ENCODE measurements at places on chromosomes 7 and 10.

DNA sequence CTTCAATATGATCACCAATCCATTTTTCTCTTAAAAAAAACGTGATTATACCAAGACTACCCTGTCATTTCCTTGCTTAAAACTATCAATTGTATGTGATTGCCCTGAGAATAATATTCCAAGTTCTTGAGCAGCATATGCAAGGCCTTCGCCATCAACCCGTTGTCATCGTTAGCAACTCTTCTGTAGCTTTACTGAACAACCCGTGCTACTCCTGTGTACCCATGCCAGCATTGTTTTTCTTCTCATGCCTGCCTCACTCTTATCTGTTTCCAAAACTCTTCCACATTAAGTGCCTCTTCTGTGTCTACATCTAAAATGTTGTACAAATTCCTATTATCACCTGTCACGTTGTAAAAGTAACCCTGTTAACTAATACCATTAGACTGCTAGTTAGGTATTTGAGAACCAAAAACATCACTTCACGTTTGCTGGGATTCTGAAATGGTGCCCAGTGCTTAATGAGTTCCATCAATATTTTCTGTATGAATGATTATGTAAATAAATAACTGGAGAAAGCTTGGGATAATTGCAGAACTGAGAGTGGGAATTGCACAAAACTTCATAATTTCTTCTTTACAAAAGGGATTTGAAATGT, 10.5 kb downstream of the CAV2 start:
- no peak for DNase-seq

GRCh38 chr7:16627236-16627635, 18.3 kb downstream of the ANKMY2 start:
- DNase-seq: peak; percentile 56

DNA sequence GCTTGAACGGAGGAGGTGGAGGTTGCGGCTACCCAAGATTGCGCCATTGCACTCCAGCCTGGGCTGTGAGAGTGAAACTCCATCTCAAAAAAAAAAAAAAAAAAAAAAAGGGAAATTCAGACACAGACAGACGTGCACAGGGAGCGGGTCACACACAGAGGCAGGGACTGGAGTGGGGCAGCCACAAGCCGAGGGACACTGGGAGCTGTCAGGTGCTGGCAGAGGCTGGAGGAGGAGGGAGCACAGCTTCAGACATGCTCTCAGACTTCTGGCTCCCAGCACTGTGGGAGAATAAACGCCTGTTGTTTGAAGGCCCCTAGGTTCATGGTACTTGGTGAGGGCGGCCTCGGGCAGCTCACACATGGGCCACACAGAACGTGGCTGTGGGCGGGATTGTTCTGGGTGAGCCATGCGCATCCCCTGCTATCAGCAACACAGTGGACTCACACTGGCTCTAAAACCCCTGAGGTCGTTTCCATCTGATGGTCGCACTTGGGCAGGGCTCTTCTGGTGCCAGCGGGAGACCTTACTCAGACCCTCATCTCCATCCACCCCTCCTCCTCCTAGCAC, 375.9 kb downstream of the DNAJB6 start:
- DNase-seq: no peak

- DNase-seq: no peak
Observed at GRCh38 chr10:124465777-124466488, 4.3 kb downstream of the LHPP start.

DNA sequence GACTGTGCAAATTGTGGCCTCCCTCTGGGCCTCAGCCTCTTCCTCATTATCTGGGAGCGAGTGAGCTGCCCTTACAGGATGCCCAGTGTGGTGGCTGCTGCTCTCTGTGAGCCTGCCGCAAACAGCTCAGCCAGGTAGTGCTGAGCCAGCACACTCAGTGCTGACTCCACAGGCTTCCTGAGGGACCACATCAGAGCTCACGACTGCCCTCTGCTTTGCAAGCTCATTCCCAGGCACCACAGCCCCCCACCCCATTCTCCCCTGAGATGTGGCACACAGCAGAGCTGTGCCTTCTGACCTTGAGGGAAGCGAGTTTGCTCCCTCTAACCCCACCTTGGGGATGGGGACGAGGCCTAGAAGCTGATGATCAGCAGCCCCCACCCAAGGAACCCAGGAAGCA, 230.5 kb upstream of the PPP2R2D start:
- DNase-seq: no peak

DNA sequence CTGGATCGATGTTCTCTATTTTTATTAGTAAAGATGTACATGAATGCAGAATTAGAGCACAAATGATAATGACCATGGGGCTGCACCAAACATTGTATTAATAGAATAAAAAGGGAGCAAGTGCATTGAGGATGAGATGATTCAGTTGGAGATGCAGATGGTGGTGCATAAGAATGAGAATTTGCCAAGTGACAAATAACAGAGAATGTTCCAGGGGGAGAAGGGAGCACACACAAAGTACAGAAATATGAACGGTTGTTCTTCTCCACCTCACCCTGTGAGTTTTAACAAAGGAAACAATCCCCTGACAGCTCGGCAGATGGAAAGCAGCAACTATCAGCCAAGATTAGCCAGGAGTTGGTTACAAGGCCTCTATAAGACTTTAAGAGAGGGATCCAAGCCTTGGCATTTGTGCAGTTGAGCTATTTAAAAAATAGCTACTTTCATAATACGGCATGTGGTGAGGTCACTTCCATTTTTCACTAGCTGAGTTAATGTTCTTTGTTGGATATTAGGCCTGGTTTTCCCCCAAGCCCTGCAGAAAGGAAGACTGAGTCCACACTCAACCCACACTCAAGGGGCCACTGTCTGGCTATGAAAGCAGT, 462.5 kb downstream of the TNS3 start:
- no peak for DNase-seq

- peak; percentile 27 for DNase-seq
Observed at GRCh38 chr10:52488606-52489485, 174.8 kb downstream of the DKK1 start.

- peak; percentile 23 for DNase-seq
Observed at GRCh38 chr7:71615017-71615416, 483.1 kb downstream of the GALNT17 start.

GRCh38 chr10:132043861-132044695, 21.7 kb upstream of the JAKMIP3 start:
- DNase-seq: no peak

DNA sequence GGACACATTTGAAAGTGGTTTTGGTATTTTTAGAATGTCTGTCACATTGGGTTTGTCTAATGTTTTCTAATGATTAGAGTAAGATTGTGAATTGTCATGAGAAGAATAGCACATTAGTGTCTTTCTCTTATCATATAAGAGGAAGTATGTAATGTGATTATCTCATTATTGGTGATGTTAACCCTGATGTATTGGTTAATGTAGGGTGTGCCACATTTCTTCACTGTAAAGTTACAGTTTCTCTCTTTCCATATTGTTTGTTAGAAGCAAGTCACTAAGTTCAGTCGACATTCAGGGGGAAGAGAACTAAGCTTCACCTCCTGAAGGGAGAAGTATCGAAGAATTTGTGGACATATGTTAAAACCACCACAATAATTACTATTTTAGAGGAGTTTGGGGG, 56.3 kb upstream of the DNAH11 start:
- DNase-seq: no peak

DNA sequence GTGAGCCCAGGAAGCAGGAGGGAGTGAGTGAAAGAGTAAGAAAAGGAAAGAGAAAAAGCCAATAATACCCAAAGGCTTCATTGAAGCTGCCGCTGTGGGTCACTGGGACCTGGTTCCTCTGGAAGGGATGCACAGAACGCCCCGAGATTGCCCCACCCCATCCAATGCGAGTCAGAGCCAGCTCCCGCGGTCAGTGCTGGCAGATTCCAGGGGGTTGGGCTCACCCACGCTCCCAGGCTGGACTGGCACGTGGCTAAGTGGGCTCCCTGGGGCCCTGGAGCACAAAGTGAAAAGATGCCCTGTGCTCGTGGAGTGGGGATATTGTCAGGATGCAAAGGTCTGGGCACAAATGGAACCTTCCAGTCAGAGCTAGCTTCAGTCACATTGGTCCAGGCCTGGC, 117.0 kb downstream of the OAT start:
- peak; percentile 48 for DNase-seq

DNA sequence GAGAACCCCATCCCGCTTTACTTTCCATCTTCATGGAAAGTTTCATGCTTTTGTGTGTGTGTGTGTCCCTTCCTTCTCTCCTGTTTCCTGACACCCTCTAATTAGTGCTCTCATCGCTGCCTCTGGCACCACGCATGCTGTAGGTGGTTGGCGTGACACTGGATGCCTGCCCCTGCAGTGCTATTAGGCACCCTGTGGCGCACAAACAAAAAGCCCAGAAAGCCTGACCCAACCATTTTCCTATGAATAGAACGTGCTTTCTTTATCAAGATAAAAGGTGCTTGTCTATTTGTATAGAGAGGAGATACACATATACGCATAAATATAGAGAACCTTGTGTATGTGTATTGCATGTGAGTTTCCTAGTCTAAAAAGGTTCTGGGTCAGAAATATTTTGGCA, 120.8 kb upstream of the CDCA7L start:
- DNase-seq: no peak

DNA sequence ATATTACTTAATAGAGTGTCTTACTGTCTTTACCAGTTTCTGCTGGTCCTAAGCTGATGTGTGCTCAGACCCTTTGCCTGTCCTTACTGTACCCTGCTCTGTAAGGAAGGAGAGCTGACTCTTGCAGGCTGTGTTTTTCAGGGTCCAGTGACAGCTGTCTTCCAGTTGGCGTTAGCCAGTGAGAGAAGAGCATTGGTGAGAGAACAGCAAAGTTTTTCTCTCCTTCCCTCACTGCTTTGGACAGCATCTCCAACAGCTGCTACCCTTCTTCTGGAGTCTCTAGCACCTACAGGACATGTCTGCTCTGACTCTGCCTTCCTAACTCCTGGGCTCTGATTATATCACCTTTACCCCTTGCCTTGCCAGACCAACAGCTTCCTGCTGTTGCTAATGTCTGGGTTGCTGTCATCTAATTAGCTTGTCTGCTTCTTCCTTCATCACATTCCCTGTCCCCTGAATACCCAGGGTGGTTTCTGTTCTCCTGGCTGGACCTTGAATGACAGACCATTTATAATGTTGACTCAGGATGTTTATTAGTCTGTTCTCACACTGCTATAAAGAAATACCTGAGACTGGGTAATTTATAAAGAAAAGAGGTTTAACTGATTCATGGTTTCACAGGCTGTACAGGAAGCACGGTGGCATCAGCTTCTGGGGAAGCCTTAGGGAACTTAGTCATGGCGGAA, 23.5 kb upstream of the PANK1 start:
- DNase-seq: no peak

- DNase-seq: no peak
Observed at GRCh38 chr7:137948083-137948844, 53.6 kb downstream of the CREB3L2 start.

DNA sequence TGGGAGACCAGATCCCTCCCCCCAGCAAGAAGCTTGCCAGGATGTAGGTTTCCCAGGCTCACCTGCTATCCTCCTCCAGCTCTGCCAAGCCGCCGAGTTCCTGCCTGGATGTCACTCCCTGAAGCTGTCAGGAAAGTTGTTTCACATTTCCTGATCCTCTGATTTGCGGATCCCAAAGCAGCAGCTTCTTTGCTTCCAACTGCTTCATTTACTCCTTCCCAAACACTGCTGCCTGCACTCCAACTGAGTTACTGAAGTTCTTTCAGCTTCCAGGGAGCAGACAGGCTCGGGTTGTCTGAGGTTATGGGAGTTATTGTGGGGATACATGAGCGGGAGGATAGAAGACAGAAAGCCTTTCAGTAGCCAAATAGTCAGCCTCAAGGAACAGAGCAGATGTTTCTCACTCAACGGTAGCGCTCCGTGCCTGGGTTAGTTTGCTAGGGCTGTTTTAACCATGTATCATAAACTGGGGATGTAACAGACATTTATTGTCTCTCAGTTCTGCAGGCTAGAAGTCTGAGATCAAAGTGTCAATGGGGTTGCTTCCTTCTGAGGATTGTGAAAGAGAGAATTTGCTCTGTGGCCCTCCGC, 516.0 kb downstream of the REEP3 start:
- DNase-seq: no peak

GRCh38 chr10:86102451-86102850, 264.1 kb downstream of the GRID1 start:
- DNase-seq: no peak

DNA sequence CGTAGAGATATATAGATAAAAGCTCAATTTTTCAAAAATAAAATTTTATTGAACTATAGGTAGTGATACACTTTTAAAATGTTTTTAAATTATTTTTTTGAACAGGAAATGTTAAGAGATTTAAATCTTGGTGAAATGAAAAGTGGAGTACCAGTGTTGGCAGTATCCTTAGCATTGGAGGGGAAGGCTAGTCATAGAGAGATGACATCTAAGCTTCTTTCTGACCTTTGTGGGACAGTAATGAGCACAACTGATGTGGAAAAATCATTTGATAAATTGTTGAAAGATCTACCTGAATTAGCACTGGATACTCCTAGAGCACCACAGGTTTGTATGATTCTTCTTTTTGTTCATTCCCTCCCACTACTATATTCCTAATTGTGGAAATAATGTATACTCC, 15.8 kb downstream of the PDCD4 start:
- no peak for DNase-seq

GRCh38 chr7:79622781-79623180, 169.3 kb upstream of the MAGI2 start:
- no peak for DNase-seq

GRCh38 chr7:36157527-36158320, 4.7 kb downstream of the EEPD1 start:
- no peak for DNase-seq

- no peak for DNase-seq
Observed at GRCh38 chr7:137305901-137306621, 37.5 kb downstream of the PTN start.

GRCh38 chr10:3866332-3866731, 81.3 kb upstream of the KLF6 start:
- DNase-seq: no peak

DNA sequence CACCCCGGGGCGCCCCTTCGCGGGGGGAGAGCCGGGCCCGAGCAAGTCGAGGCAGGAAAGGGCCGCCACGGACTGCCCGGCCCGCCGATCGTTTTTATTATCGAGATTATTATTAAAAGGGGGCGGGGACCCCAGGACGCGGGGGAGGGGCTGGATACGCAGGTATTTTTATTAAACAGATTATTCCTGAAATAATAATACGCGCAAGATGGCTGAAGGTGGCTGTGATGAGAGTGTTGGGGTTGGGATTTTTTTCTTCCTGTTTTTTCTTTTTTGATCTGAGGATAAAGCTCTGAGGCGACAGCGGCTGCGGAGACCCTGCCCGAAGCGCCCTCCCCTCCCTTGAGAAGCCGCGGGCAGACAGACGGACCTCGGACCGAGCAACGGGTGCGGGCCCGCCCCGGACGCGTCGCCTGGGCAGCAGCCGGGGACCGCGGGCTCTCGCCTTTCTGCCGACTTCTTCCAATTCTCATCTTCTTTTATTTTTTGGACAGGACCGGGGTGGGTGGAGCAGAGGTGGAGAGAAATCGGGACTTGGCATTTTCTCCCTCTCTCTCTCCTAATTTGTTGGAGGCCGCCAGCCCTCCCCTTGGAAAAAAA, 1.4 kb upstream of the TRIM8 start:
- DNase-seq: peak; percentile 65

GRCh38 chr7:140540136-140540777, 61.0 kb upstream of the MKRN1 start:
- DNase-seq: no peak

Measured in AG20443 (cell line).